ENCODE measurements at places on chromosomes 12 and 14.

DNA sequence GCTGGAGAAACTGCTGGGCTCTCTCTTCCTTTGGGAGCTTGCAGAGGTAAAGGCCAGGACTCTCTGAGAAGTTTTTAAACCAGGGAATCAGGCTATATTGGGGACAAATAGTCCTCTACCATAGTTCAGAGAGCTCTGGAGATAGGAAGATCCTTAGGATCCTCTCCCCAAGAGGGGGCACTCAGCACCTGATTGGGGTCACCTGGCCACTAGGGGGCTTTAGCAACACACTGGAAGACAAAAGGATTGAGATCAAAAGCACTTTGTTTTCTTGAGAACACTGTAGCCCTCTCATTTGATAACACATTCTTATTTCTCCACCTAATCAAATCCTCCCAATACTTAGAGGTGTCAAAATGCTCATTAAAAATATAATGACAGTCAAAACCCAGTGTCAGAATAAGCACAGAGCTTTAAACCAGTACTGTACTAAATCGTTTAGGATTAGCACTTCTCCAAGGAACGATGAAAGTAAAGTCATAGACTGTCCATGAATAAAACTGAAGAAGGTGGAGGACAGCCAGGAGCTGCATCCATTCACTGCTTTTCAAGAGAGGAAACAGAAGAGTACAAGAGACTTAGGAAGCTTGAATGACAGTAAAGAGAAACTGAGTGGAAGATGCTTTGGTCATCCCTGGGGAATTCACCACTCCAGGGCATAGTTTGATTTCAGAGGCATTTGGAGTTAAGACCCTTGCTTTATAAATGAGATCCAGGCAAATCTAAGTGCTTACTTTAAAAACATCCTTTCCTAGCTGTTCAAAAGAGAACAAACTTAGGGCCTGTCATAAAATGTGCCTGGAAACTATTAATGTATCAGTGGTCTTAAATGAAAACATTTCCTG is 26.5 kb downstream of the BMP4 start:
- no peak for DNase-seq

- no peak for DNase-seq
Measured at GRCh38 chr12:33587784-33588712, 148.4 kb upstream of the SYT10 start.

GRCh38 chr14:104637546-104638003 is 33.0 kb upstream of the TMEM179 start:
- DNase-seq: no peak

GRCh38 chr12:105418821-105419291 is 88.4 kb downstream of the C12orf75 start:
- no peak for DNase-seq

- no peak for DNase-seq
Measured at GRCh38 chr12:79514730-79515529, 175.8 kb downstream of the PAWR start.
